Urothelium cell line (cell line): ENCODE measurements at places on chromosomes 4 and X.

GRCh38 chr4:46931981-46932380 is 22.9 kb upstream of the COX7B2 start:
- DNase-seq = peak; percentile 19

DNA sequence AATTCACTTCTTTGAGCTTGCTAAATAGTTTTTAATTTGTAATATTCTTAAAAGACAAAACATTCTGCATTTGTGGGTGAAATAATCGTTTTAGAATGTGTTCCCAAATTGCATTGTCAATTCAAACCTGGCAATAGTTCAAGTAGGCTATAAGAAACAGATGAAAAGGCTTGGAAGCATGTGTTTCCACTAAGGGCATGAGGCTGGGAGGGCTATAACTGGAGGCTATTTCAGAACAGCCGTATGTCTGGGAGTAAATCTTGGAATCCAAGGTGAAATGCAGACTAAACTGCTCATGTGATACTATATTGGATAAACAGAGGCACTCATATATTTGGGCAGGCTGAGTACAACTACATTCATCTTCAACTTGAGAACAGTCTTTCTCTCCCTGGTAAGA is 117.4 kb upstream of the GRPR start:
- no peak for DNase-seq

DNA sequence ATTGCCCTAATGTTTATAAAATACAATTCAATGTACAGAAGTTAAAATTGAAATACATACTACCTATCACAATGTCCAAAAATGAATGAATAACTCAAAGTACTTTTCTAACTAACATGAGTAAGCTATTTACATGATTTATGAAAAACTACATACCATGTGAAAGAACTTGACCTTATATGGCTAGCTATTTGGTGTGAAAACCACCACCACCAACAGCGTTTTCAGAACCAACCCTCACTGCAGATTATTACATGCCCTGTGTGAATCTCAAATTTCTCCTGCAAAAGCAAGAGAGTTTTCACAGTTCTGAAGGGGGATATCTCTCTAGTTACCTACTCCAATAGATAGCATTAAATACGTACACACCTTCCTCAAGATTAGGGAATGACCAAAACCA is 198.5 kb downstream of the SPATA18 start:
- DNase-seq = no peak

- no peak for DNase-seq
Measured at GRCh38 chr4:25098964-25099891, 61.0 kb downstream of the SEPSECS start.

DNA sequence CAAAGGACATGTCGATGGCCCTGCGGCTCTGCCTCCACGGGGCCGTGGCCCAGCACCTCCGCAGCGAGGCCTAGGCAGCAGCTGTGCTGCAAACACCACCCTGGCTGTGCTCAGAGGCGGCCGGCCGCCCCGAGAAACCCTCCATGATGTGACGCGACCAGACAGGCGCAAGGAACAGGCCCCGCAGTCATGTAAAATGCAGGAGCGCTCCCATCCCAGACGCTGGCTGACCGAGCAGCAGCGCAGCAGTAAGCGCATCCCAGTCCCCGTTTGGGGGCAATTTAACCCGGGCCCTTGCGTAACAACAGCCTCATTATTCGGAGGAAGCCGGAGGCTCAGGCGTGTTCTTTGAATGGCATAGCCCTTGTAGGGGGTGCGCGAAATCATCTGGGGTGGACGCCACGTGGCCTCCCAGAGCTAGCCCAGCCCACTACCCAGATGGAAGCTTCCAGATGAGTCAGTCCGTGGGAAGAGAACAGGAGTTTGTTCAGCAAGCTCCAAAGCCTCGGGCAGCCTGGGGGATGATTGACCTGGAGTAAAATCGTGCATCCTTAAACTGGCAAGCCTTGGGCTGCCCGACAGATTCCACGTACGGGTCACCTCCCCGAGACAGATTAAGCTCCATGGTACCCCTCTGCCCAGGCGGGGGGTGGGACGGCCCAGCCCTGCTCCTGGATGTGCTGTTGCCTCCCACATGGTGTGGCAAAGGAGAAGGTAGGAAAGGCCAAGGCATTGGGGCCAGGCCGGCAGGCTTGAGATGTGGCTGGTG is 124.0 kb downstream of the HMX1 start:
- no peak for DNase-seq

DNA sequence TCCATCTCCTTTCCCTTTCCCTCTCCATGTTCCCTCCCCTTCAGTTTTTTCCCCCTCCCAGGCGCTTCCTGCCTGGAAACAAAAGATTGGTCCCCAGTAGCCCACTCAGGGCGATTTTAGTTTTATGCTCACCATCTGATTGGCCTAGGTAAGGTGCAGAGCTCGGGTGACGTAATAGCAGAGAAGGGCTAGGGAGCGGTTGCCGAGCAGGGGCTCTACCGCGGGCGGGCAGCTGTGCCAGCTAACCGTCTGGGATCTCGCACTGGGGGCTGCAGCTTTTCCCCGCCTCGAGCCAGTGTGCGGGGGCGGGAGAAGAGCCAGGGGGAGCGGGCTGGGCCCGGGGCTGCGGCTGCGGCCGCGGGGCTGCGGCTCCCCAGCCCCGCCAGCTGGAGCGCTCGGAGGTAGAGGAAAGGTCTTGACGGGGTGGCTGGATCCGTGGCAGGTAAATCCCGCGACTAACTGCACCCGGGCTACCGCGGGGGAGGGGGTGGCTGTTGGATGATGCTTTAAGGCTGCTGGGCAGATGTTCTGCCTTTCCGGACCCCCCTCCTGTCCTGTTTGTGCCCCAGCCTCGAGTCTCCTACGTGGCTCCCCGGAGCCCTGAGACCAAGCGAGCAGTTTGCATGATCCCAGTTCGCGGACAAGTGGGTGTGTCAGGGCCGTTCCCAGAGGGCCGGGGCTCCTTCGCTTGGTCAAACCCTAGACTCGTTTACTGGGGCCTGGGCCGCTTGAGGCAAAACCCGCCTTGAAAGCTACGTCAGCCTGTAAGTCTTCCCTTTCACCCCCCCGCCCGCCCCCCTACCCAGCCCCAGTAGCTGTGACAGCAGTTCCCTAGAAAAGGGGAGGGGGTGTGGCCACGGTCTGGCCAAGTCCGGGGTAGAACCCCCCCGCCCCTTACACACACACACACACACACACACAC is at the start of gene PAK3:
Gene PAK3, plus strand, starts transcription at position 218 of the 922 bp plus-strand sequence. CDS start 26,913 bp downstream, outside the sequence.
- peak; percentile 54 for DNase-seq

- no peak for DNase-seq
Measured at GRCh38 chr4:117898496-117898895, 135.8 kb upstream of the NDST3 start.

- DNase-seq = no peak
Measured at GRCh38 chr4:79757600-79757999, 315.4 kb downstream of the ANTXR2 start.

GRCh38 chr4:79913581-79913980 is 159.4 kb downstream of the ANTXR2 start:
- DNase-seq = peak; percentile 4

- DNase-seq = no peak
Measured at GRCh38 chr4:67684839-67685531, 16.0 kb downstream of the UBA6 start.

- DNase-seq = no peak
Measured at GRCh38 chr4:107900067-107900466, 31.3 kb upstream of the CYP2U1 start.

GRCh38 chr4:38752941-38753806 is 29.6 kb downstream of the TLR10 start:
- DNase-seq = peak; percentile 89

DNA sequence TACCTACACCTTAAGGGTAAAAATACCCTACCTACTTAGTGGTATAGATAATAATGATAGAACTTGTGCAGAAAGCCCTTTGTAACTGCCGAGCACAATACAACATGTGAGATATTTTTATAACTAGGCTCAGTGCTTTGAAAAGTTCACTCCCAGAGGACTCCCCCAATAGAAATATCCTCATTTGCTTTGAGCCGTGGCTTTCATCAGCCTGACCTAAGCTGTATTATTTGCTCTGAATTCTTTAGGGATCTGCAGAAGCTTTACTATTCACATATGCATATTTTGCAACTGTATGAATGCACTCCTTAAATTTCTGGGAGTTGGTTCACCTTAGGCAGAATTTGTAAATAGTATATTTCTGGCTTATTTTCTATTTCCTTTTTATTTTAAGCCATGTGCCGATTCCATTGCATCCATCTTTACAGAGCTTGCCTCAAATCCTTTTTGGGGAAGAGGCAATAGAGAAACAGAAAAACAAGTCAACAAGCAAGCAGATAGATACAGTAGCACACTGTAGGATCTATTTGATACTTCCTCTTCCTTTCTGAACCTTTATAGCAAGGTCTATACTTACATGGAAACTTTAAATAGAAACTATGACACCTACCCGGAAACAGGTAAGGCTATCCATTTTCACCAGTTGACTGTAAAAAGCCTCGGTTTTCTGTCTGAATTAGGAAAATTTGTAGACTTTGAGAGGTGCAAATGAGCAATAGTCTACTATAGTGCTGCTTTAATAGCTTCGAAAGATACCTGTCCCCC is 242.5 kb upstream of the VCX3A start:
- DNase-seq = no peak

DNA sequence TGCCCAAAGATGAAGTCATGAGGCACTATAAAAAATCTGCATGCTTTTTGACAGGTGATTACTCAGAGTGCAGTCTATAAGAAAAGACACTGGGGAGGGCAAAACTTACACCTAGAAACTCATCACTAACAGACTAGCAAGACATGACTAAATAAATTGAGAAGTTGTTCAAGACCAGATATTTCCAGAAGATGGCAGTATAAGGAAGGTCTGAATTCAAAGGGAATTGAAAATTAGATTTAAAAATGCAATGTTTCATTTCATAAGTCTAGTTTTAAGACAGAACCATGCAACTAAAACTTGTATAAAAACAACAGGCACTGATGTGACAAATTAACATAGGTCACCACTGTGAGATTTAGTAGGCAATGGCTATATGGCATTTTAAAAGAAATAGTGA is 232.5 kb upstream of the POF1B start:
- DNase-seq = no peak

GRCh38 chr4:15706646-15707362 is 3.9 kb downstream of the BST1 start:
- DNase-seq = no peak

DNA sequence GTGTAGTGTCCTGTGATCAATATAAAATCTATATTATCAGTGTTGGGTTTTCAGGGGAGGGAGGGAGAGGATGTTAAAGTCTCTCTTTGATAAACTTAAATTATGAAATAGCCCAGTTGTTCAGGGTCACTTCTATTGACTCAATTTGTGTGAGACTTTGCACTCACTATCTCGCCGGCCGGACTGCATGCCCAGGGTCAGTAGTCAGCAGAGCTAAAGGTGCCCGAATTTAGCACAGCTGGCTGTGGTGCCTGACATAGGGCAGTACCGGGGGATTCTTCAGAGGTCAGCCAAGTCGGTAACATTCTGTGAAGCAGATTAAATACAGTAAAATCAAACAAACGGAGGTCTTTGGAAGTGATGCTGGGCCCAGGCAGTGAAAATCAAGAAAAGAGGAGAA is 19.2 kb downstream of the GABRQ start:
- no peak for DNase-seq

GRCh38 chr4:126486377-126486776 is 1146.4 kb upstream of the INTU start:
- DNase-seq = no peak

GRCh38 chrX:150887906-150888465 is 10.5 kb downstream of the CD99L2 start:
- no peak for DNase-seq

GRCh38 chrX:3584415-3584996 is 128.9 kb downstream of the PRKX start:
- DNase-seq = no peak

DNA sequence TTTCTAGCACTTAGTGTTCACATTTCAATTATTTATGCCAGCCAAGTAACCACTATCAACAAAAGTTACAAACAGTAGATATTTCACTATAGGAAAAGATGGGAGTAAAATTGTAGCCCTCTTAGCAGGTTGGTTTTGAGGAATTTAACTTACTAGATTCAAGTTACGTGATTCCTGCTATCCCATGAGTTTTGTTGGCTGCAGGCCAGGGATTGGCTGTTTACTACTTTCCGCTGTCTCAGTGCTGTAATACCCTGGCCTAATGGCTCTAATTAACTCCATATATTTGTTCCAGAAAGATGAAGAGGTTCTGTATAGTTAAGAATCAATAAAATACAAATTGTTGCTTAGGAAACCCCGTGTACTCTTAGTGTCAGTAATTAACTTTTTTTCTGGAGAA is 55.5 kb upstream of the MAGED1 start:
- DNase-seq = no peak

- DNase-seq = no peak
Measured at GRCh38 chr4:18389115-18389514, 367.6 kb upstream of the LCORL start.

- no peak for DNase-seq
Measured at GRCh38 chrX:63664741-63665140, 120.3 kb downstream of the ARHGEF9 start.

GRCh38 chrX:22634751-22635150 is 362.0 kb downstream of the CBLL2 start:
- DNase-seq = no peak

DNA sequence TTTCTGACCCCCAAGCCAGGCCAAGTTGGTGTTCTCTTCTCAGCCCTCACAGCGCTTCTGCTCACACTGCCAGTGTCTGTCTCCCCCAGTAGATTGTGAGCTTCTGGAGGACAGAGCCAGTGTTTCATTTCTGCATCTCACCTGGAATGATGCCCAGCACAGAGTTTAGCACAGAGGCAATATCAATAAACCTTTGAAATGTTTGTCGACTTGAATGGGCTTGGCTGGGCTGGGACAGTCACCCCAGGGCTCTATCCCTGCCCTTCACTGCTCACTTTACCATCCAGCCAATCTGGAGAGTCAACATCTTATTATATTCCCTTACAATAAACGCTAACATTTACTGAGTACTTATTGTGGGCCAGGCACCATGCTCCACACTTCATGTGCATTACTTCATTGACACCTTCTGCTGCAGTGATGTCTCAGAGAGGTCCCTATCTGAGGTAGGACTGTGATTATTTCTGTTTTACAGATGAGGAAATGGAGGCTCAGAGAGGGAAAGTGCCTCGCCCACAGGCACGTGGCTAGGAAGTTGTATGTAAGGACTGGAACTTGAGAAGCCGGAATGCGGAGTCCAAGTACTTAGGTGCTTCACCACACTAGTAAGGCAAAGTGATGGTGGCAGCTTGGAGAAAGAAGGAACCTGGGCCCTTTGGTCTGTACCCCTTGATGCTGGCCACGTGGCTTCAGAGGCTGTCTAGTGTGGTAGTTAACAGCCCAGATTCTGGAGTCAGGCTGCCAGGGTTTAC is 19.5 kb downstream of the EFNB1 start:
- no peak for DNase-seq

GRCh38 chr4:57488366-57489162 is 378.4 kb upstream of the IGFBP7 start:
- no peak for DNase-seq

DNA sequence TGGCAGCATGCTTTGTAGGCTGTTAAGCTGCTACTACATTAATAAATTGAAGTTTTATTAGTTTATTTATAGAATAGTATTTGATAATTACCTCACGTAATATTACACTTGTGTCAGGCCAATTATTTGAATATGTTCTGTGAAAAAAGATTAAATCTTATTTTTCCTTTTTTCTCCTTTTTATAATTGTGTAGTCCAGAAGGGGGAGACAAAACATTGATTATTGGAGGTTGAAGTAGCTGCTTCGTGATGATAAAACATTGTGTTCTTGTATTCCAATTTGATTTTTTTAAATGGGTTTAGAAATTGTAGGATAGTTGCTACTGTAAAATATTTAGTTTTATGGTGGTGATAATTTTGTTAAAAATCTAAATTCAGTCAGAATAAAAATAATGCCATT is 85.7 kb downstream of the DIAPH2 start:
- DNase-seq = peak; percentile 2
